ENCODE measurements at places on chromosomes 3 and 15.
A peak's percentile ranks its signal among the peaks of the same experiment; 100 is the strongest.

- no peaks in the 10 kb centered on the region for H3K36me3 ChIP-seq
- no peak overlapping the region for H3K4me3 ChIP-seq
- DNase-seq = no peak
- H3K27ac ChIP-seq = no peak overlapping the region
- no peaks in the 10 kb centered on the region for H3K27me3 ChIP-seq
- H3K4me1 ChIP-seq = no peaks in the 10 kb centered on the region
These were observed 1045.0 kb downstream of the FHIT start for GRCh38 chr3:60206206-60206605.

GRCh38 chr15:61518191-61518950, 289.3 kb upstream of the RORA start:
- no peaks in the 10 kb centered on the region for H3K36me3 ChIP-seq
- DNase-seq = no peak
- H3K4me3 ChIP-seq = no peak overlapping the region
- no peaks in the 10 kb centered on the region for H3K4me1 ChIP-seq

- H3K27me3 ChIP-seq = no peaks in the 10 kb centered on the region
- peaks cover 3% of the 10 kb centered on the region for H3K4me1 ChIP-seq
- peak; percentile 31 for DNase-seq
- no peak overlapping the region for H3K4me3 ChIP-seq
- no peaks in the 10 kb centered on the region for H3K36me3 ChIP-seq
These were observed 2.0 kb downstream of the XRN1 start for GRCh38 chr3:142445816-142446254.

GRCh38 chr15:76312540-76313174, 1.4 kb upstream of the ETFA start:
- H3K27me3 ChIP-seq = no peaks in the 10 kb centered on the region
- peaks cover 11% of the 10 kb centered on the region for H3K4me1 ChIP-seq
- H3K36me3 ChIP-seq = no peaks in the 10 kb centered on the region
- no peak overlapping the region for H3K27ac ChIP-seq
- H3K4me3 ChIP-seq = no peak overlapping the region

- H3K4me3 ChIP-seq = no peak overlapping the region
- H3K4me1 ChIP-seq = peaks cover 6% of the 10 kb centered on the region
- no peaks in the 10 kb centered on the region for H3K36me3 ChIP-seq
- no peaks in the 10 kb centered on the region for H3K27me3 ChIP-seq
- H3K27ac ChIP-seq = peak overlapping the region; percentile 31
These were observed 11.3 kb upstream of the DLG1 start for GRCh38 chr3:197309528-197310361.

DNA sequence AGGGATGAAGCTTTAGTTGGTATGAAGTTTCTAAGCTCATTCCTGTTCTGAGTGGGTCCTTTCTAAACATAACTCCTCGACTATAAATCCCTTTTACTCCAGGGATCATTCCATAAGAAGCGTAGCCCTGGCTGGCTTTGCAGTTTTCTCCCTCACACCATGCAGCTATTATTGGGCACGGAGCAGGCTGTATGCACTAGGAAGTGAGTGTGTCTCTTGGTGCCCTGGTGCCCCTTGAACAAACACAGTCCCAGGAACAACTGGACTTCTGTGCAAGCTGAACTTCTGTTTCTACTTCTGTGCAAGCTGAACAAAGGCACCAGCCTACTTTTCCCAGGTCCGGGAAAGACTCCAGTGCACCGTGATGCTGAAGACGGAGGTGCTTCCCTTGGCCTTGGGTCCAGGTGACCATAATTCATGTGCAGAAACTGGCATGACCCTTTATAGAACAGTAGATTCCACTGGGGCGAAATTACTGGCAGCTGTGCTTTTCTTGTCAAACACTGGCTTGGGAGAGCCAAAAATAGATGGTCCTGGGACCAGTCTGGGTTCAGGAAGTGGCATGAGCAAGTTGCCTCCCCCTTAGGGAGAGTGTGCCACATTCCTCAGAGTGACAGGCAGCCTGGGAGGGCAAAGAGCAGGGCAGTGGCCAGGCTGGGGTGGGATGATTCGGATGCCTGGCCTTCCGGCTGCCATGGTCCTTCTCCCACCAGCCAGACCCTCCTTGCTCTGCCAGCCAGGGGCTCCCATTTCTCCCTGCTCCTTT, 127.2 kb downstream of the SLCO3A1 start:
- H3K27me3 ChIP-seq = no peaks in the 10 kb centered on the region
- H3K36me3 ChIP-seq = no peaks in the 10 kb centered on the region
- no peak for DNase-seq
- no peak overlapping the region for H3K4me3 ChIP-seq
- H3K27ac ChIP-seq = no peak overlapping the region

GRCh38 chr3:134018850-134019249, 10.9 kb downstream of the SLCO2A1 start:
- no peak for DNase-seq
- no peak overlapping the region for H3K4me3 ChIP-seq
- H3K4me1 ChIP-seq = no peaks in the 10 kb centered on the region
- no peak overlapping the region for H3K27ac ChIP-seq

All from transverse colon (tissue), 4 donors.